RWPE1 (cell line): ENCODE measurements at places on chromosomes 5 and 9.
A peak's percentile ranks its signal among the peaks of the same experiment; 100 is the strongest.

GRCh38 chr5:66741394-66741793 lies 145.2 kb downstream of the MAST4 start:
- DNase-seq: no peak

- DNase-seq: peak; percentile 24
These were observed 81.1 kb upstream of the SPRY4 start for GRCh38 chr5:142405814-142406395.

- no peak for DNase-seq
These were observed 134.2 kb upstream of the RGMB start for GRCh38 chr5:98639274-98639673.

GRCh38 chr5:141430332-141431113 lies at the start of gene PCDHGA12:
Gene PCDHGA12 (plus strand): TSS chr5:141430507. CDS start chr5:141430760, 253 bp downstream.
- DNase-seq: peak; percentile 60

- no peak for DNase-seq
These were observed 43.4 kb upstream of the TNFAIP8 start for GRCh38 chr5:119312403-119312802.

GRCh38 chr9:125427556-125427955 lies 165.9 kb downstream of the GAPVD1 start:
- no peak for DNase-seq

GRCh38 chr9:37706290-37706689 lies 47.3 kb upstream of the TRMT10B start:
- no peak for DNase-seq

- no peak for DNase-seq
These were observed 610.5 kb downstream of the ACTL7B start for GRCh38 chr9:108245331-108245730.

GRCh38 chr5:68646144-68646543 lies 430.6 kb downstream of the PIK3R1 start:
- DNase-seq: no peak

GRCh38 chr5:172581315-172581714 lies 59.7 kb upstream of the NEURL1B start:
- DNase-seq: no peak

DNA sequence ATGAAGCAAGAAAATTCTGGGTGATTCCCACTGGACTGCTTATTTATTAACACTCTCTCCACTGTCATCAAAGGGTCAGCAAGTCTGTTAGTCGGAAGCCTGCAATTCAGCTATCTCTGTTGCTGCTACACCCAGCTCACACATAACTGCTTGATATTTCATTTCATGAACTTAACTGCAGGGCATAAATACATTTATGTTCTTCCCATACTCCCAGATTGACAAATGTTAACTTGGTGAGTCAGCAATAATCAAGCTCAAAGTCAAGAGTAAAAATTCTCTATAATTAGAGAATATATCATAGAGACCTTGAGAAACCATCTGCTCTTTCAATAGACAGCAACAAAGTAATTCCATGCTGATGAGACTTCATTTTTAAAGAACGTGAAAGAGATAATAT lies 198.8 kb downstream of the ADAMTS12 start:
- DNase-seq: no peak

GRCh38 chr5:55338810-55339243 lies 31.0 kb downstream of the MTREX start:
- DNase-seq: no peak

DNA sequence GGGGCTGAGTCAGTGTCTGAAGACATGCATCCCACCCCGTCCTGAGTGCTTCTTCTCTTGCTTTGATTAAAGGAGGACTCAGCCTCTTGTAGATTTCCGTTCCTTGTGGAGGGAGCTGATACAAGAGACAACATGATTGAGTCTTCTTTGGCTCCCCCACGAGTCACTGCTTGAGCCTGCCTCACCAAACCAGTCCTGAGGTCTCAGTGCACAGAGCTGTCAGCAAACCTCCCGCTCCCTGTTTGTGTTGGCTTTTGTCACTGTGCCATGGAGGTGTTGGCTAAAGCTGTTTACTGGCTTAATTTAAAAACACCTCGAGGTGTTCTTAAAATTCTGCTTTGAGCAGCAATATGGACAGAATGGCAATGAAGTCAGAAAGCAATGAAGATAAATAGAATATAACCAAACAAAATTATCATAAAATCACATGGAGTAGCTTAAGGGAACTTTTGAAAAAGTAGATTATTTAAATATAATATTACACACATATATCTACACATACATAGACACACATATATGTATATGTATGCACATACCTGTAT lies 234.1 kb upstream of the ANKRD55 start:
- no peak for DNase-seq

DNA sequence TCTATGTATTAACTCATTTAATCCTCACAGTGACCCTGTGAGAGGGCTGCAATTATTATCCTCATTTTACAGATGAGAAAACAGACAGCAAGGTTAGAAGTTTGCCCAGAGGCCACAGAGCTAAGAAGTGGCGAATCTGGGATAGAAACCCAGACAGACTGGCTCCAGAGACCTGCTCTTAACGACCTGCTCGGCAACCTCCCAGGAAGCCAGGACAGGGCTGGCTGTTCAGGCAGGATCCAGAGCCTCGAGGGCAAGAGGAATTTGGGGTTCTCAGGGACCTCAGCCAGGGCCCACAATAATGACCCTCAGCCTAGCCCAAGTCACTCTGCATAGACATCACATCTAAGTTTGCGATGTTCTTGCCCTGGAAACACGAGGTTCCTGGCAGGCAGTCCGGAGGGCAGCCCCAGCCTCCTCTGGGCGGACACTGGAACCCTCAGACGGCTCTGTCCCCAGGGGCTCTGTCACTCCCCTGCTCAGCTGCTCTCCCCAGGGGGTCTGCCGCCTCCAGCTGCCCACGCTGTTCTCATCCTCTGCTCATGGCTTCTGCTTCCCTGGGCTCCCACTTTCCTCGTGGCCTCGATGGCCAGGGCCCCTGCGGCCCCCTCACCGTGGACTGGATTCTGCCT lies 138.5 kb upstream of the ERCC6L2 start:
- no peak for DNase-seq

DNA sequence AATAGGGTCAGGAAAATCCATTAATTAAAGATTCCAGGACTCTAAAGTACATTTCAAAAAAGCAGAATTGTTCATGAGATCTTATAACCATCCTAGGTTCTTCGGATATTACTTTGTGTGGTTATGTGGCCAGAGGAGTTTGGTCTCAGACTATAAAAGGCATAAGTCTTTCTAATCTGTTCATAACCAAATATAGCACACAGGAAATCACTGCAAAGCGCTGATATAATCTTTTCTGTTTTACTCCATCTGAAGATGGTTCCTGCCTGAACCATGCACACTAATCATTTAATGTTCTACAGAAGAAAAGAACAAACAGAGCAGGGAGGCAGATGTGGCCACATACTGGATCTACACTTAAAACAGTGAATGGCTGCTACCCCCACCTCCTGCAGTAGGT lies 182.8 kb downstream of the SEMA5A start:
- DNase-seq: no peak

- DNase-seq: no peak
These were observed 117.4 kb downstream of the SLIT3 start for GRCh38 chr5:169183576-169183975.

DNA sequence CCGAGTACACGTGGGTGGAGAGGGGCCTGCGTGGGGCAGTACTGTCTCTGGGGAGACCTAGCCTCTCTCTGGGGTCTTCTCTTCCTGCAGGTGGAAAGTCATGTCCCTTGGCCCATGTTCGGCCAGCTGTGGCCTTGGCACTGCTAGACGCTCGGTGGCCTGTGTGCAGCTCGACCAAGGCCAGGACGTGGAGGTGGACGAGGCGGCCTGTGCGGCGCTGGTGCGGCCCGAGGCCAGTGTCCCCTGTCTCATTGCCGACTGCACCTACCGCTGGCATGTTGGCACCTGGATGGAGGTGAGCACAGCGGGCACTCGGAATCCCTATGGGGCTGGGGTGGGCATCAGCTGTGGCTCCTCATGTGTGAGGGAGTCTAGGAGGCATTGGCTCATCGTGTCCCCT lies 5.5 kb upstream of the CACFD1 start:
- no peak for DNase-seq

- DNase-seq: peak; percentile 67
These were observed 74.0 kb downstream of the UBAP1 start for GRCh38 chr9:34252670-34253459.

DNA sequence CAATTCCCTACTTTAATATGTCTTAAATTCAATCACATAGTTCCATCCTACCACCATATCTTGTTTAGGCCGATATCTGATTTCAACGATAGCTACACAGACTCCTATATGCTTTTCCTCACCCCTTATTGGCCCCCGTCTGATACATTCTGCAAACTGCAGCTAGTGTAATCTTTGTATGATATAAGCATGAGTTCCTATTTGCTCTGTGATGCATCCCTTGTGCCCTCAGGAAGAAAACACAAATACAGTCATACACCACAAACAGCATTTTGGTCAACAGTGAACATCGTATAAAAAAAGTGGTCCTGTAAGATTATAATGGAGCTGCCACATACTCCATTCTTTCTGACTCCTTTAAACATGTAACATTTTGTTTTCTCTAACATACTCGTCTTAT lies 837.8 kb upstream of the CDH6 start:
- no peak for DNase-seq

- no peak for DNase-seq
These were observed 66.9 kb downstream of the TLR4 start for GRCh38 chr9:117771136-117771535.

DNA sequence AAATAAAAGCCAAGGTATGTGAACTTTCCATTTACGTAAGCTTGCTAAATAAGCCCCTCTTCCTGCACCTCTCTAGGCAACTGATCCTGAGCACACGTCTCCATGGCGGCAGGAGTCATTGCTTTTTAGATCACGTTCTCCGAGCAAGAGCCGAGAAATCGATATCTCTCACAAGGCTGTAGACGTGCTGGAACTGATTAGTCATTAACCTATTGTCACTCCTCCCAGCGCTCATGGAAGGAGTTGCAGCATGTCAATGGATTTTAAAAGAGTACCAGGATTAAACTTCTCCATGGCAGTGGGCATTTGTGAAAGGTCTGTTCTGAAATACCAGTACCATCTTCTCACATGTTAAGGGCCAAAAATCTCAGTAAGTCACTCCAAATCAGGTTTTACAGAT lies 4.7 kb upstream of the ADCY2 start:
- no peak for DNase-seq

DNA sequence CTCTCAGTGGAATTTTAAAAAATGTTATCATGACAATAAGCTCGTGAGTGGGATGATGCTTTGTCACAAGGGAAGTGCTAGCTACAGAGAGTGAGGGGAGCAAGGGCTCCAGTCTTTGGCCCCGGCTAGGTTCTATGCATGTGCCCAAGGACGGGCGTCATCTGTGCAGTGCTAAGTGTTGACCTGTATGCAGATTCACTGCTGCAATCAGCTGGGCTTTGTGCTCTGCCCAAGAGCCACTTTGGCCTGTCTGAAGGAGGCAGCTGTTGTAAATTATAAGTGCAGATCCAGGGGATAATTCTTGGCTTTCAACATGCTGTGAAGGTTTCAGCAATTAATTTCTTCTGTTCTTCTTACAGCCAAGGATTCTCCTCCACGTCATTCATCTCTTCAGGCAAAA lies 268.6 kb downstream of the PSAT1 start:
- no peak for DNase-seq

DNA sequence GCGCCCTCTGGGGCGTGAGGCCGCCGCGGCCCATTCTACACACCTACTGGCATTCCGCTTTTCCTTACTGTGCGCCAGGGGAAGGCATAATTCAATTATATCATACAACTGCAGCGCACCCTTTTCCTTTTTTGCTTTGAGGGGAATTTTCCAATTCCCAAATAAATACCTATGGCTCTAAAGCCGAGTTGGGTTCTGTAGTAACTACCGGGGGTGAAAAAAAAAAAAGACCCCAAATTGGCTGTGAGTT lies 34.1 kb upstream of the NFIB start:
- DNase-seq: no peak

DNA sequence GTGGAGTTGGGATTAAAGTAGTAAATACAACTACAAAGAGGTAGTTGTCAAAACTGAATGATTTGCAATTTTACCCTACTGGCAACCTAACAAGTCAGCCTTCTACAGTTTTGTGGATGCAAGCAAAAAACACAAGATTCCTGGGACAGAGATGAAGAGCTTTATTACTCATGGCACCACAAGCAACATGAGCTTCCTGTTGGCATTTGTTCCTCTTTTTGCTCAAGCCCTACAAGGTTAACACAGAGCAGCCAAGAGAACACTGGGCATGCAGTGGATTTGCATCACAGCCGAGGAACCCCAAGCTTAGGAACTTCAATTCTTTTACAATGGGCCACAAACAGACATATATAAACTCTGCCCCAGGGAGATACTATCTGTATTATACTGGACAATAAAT lies 28.8 kb upstream of the DMAC1 start:
- no peak for DNase-seq

- DNase-seq: no peak
These were observed 39.4 kb upstream of the RNF180 start for GRCh38 chr5:64126202-64126741.

GRCh38 chr9:92763721-92764380 lies 782 bp downstream of the BICD2 start:
- DNase-seq: peak; percentile 49

DNA sequence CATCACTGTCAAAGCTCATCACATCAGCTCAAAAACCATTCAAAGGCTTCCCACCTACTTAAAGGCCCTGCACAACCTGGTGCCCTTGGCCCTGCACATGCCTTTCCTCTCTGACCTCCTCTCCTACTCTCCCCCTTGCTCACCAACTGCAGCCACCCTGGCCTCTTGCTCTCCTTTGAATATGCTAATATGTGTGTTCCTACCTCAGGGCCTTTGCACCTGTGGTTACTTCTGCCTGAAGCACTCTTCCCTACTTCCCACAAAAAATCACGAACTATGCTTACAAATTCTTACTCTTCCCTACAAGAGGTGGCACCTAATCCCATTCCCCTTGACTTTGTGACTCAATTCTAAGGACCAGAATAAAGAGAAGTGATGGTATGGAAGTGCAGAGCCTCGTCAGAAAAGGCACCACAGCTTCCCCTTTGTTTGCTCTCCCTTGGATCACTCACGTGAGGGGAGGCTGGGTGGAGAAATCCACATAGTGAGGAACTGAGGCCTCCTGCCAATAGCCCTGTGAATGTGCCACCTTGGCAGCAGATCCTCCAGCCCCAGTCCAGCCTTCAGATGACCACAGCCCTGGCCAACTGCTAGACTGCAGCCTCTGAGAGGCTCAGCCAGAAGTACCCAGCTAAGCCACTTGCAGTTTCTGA lies 3.2 kb upstream of the TMEM171 start:
- DNase-seq: no peak

DNA sequence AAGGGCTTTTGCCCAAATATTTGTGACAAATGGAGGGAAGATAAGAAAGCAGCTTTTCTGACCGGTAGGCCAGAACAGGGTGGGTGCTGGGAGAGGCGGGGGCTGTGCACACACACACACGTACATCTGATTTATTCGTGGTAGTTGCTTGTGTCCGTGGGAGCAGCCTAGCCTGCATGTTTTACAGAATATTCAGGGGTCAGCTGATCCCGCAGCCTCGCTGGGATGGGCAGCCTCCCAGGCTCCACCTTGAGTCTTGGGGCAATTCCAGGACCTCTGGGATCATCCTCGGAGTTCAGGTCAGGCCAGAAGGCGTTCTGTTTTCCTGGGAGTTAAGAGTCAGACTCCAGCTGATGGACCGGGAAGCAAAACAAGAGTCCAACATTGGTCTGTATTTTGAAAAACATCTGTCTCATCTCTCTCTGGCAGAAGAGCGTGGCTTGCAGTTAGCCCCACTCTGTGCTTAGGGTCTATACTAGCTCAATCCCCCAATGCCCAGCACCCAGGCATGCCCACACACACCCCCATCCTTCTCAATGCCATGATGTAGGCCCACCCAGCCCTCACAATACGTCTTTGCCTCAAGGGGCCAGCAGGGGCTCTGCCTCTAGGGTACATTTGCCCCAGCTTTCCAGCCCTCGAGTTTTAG lies 210.6 kb downstream of the GOLPH3 start:
- DNase-seq: no peak
